Effector memory CD4-positive, alpha-beta T cell (primary cell): ENCODE measurements at places on chromosomes 4 and X.
A peak's percentile ranks its signal among the peaks of the same experiment; 100 is the strongest.

GRCh38 chr4:114286262-114286810 is 306.9 kb upstream of the ARSJ start:
- no peak for DNase-seq
- no peaks in the 10 kb centered on the region for H3K27me3 ChIP-seq
- no peaks in the 10 kb centered on the region for H3K36me3 ChIP-seq
- no peaks in the 10 kb centered on the region for H3K4me1 ChIP-seq

GRCh38 chrX:45372151-45372550 is 171.5 kb upstream of the DIPK2B start:
- no peaks in the 10 kb centered on the region for H3K36me3 ChIP-seq
- H3K4me3 ChIP-seq, result no peak overlapping the region
- no peak overlapping the region for H3K27ac ChIP-seq
- no peak for DNase-seq
- H3K4me1 ChIP-seq, result no peaks in the 10 kb centered on the region

DNA sequence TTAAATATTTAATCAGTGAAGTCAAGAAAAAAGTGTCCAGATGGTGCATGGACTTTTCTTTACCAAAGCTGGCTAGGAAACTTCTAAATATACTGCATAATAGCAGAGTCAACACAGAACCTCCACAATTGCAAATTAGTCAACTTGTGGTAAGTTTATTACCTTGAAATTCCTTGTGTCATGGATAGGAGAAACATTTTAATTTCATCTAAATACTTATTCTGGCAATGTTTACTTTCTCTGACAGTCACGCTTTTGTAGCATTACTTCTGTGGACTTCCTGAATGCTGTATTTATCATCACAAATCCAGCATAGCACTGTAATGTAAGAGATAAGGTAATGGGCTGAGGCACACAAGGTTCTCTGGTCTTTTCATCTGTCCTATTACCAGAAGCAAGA is 2266.1 kb downstream of the PCDH7 start:
- no peak overlapping the region for H3K4me3 ChIP-seq
- H3K36me3 ChIP-seq, result no peaks in the 10 kb centered on the region
- DNase-seq, result no peak
- no peaks in the 10 kb centered on the region for H3K27me3 ChIP-seq
- no peaks in the 10 kb centered on the region for H3K4me1 ChIP-seq

DNA sequence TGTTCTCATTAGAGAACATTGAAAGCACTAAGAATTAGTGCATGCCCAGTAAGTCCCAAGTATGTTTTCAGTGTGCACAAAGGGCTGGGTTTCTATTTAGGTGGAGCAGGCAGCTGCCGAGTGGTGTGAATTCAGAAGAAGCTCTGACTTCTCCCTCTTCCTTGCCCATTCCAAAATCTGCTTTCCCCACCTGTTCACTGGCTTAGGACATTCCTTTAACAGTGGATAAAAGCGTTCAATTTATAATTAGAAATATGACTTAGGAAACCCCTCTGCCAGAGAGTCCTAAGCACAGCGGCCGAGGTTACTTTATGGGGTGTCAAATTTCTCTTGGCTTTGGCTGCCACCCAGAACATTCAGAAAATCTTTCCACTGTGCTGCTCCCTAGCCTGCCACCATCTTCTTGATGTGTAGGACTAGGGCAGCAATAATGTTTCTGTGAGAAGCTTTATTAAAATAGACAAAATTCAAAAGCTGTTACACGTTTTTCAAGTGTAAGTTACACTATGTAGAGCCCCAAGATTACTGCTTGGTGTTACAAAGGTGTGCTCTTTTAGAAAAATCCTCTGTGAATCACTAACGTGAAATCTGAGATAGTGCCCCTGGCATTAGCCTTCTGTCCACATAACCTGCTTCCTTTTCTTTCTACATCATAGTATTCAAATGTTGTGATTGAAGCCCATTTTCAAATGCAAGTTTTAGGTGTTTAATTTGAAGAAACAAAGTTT is 191.6 kb upstream of the ANKRD50 start:
- no peak overlapping the region for H3K27ac ChIP-seq
- H3K4me1 ChIP-seq, result no peaks in the 10 kb centered on the region
- H3K27me3 ChIP-seq, result no peaks in the 10 kb centered on the region
- H3K36me3 ChIP-seq, result no peaks in the 10 kb centered on the region
- no peak for DNase-seq

GRCh38 chr4:153541456-153542096 is 75.4 kb downstream of the TMEM131L start:
- H3K27ac ChIP-seq, result peak overlapping the region; percentile 13
- H3K4me1 ChIP-seq, result peaks cover 35% of the 10 kb centered on the region
- no peaks in the 10 kb centered on the region for H3K27me3 ChIP-seq
- no peak overlapping the region for H3K4me3 ChIP-seq

- no peak overlapping the region for H3K4me3 ChIP-seq
- no peaks in the 10 kb centered on the region for H3K4me1 ChIP-seq
- H3K27ac ChIP-seq, result no peak overlapping the region
- no peaks in the 10 kb centered on the region for H3K36me3 ChIP-seq
- DNase-seq, result no peak
- H3K27me3 ChIP-seq, result no peaks in the 10 kb centered on the region
Measured at GRCh38 chrX:8907688-8908087, 106.5 kb upstream of the FAM9A start.

GRCh38 chrX:78330068-78330467 is 2.7 kb upstream of the CYSLTR1 start:
- H3K27me3 ChIP-seq, result no peaks in the 10 kb centered on the region
- peak overlapping the region; percentile 19 for H3K27ac ChIP-seq
- no peak overlapping the region for H3K4me3 ChIP-seq

DNA sequence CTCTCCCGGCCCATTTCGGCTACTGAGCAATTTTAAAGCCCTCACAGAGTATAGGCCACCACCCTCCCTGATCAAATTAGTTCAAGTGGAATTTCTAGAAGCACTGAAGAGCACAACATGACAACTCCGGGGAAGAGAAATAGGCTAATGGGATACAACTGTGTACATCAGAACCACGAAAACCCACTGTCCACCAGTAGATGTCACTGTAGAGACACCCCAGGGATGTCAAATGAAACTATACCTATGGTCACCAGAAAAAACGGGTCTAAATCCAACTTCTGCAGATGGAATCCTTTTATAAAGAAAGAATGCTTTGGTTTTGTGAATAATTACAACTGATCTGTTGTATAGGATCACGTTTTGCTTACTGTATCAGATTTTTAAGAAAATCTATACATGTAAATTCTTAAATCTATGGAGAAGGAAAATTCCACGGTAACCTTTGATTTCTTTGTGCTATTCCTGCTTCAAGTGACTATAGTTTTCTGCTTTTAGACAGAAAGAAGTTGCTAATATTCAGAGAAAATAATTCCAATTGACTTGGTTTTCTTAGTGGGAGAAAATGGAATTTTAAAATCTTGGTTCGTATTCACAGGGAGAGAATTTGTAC is 29.5 kb upstream of the MAP3K15 start:
- H3K27ac ChIP-seq, result no peak overlapping the region
- H3K36me3 ChIP-seq, result peaks cover 30% of the 10 kb centered on the region
- H3K4me3 ChIP-seq, result no peak overlapping the region
- no peaks in the 10 kb centered on the region for H3K27me3 ChIP-seq
- DNase-seq, result no peak
- H3K4me1 ChIP-seq, result no peaks in the 10 kb centered on the region

GRCh38 chr4:795726-796119 is 30.2 kb downstream of the CPLX1 start:
- no peaks in the 10 kb centered on the region for H3K36me3 ChIP-seq
- no peak overlapping the region for H3K27ac ChIP-seq
- H3K27me3 ChIP-seq, result peaks cover 18% of the 10 kb centered on the region
- H3K4me3 ChIP-seq, result no peak overlapping the region
- no peak for DNase-seq

- no peaks in the 10 kb centered on the region for H3K4me1 ChIP-seq
- H3K27ac ChIP-seq, result no peak overlapping the region
- DNase-seq, result no peak
- no peaks in the 10 kb centered on the region for H3K27me3 ChIP-seq
- no peak overlapping the region for H3K4me3 ChIP-seq
Measured at GRCh38 chr4:76569706-76570105, 134.7 kb downstream of the SHROOM3 start.

GRCh38 chr4:120816296-120816965 is 106.1 kb downstream of the PRDM5 start:
- H3K4me1 ChIP-seq, result no peaks in the 10 kb centered on the region
- H3K27me3 ChIP-seq, result no peaks in the 10 kb centered on the region
- DNase-seq, result no peak
- H3K27ac ChIP-seq, result no peak overlapping the region
- H3K4me3 ChIP-seq, result no peak overlapping the region
- no peaks in the 10 kb centered on the region for H3K36me3 ChIP-seq

GRCh38 chrX:43758044-43758443 is 101.9 kb downstream of the MAOA start:
- H3K27me3 ChIP-seq, result no peaks in the 10 kb centered on the region
- DNase-seq, result no peak
- no peak overlapping the region for H3K27ac ChIP-seq
- H3K36me3 ChIP-seq, result no peaks in the 10 kb centered on the region
- H3K4me3 ChIP-seq, result no peak overlapping the region

- no peaks in the 10 kb centered on the region for H3K27me3 ChIP-seq
- no peak for DNase-seq
- no peaks in the 10 kb centered on the region for H3K36me3 ChIP-seq
Measured at GRCh38 chr4:23038626-23039491, 346.1 kb downstream of the GBA3 start.

- DNase-seq, result no peak
- no peaks in the 10 kb centered on the region for H3K27me3 ChIP-seq
- no peak overlapping the region for H3K4me3 ChIP-seq
- no peaks in the 10 kb centered on the region for H3K36me3 ChIP-seq
- H3K4me1 ChIP-seq, result no peaks in the 10 kb centered on the region
Measured at GRCh38 chr4:6228158-6229067, 28.1 kb upstream of the JAKMIP1 start.

DNA sequence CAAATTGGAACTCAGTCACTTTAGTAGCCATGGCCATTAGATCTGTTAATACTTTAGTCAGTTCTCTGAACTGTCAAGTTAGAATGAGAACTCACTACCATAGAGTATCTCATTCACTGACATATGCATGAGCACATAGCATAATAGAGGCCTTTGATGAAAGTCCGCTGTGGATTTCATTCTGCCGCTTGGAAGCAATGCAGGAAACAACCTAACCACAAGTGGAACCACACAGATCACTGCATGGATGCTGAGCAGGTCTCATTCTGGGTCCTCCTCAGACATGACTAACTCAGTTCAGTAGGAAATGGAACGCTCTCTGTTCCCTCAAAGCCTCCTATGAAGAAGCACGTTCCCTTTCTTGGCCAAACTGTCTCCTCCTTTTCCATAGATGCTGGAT is 1624.8 kb upstream of the TENM3 start:
- H3K27ac ChIP-seq, result no peak overlapping the region
- H3K4me1 ChIP-seq, result no peaks in the 10 kb centered on the region
- H3K4me3 ChIP-seq, result no peak overlapping the region
- no peak for DNase-seq
- no peaks in the 10 kb centered on the region for H3K27me3 ChIP-seq
- H3K36me3 ChIP-seq, result no peaks in the 10 kb centered on the region

GRCh38 chr4:137541876-137542646 is 9.8 kb upstream of the PCDH18 start:
- H3K4me1 ChIP-seq, result no peaks in the 10 kb centered on the region
- no peaks in the 10 kb centered on the region for H3K27me3 ChIP-seq
- H3K27ac ChIP-seq, result no peak overlapping the region
- no peaks in the 10 kb centered on the region for H3K36me3 ChIP-seq
- no peak for DNase-seq
- H3K4me3 ChIP-seq, result no peak overlapping the region

DNA sequence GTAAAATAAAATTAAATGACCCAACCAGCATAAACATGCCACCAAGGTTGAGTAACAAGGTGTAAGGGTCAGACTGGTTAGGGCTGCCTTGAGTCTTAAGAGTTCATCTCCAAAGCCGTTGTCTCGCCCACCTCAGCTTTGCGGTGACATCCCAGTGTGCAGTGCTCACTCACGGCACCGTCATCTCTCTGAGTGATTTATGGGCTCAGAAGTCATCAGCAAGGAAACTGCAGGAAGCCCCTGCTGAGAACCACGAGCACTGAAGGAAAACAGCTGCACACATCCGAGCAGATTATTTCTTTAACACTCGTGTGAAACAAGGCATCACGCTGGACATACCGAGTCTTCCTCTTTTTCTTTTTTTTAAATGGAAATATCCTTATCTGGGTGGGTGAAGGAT is 411.1 kb downstream of the TRIML1 start:
- DNase-seq, result no peak
- no peak overlapping the region for H3K4me3 ChIP-seq
- H3K36me3 ChIP-seq, result no peaks in the 10 kb centered on the region

GRCh38 chrX:109774706-109775105 is 41.6 kb upstream of the ACSL4 start:
- H3K4me1 ChIP-seq, result no peaks in the 10 kb centered on the region
- DNase-seq, result no peak
- H3K27ac ChIP-seq, result no peak overlapping the region
- no peaks in the 10 kb centered on the region for H3K36me3 ChIP-seq
- H3K4me3 ChIP-seq, result no peak overlapping the region
- no peaks in the 10 kb centered on the region for H3K27me3 ChIP-seq
